MCF 10A (cell line): ENCODE measurements at places on chromosomes 16 and 17. TPM values are rescaled to one million over a fixed set of nuclear protein-coding genes. Genes with fewer than 3 reads are reported as not detected.

UTP4 gene
- total RNA-seq = 77.1 and 97.1 TPM in 2 replicates

BICDL2 gene
- total RNA-seq = 0.23 and 0.39 TPM in 2 replicates

- H3K27me3 ChIP-seq = no peaks in the 10 kb centered on the region
- peaks cover 63% of the 10 kb centered on the region for H3K4me1 ChIP-seq
- DNase-seq = peak; percentile 94
- peak overlapping the region; percentile 59 for H3K27ac ChIP-seq
- H3K36me3 ChIP-seq = peaks cover 32% of the 10 kb centered on the region
Observed at GRCh38 chr17:40018211-40019121, 3.2 kb downstream of the CSF3 start.

CCDC78 gene
- 4.6 and 6.0 TPM in 2 replicates for total RNA-seq

SLC16A11 gene
- total RNA-seq = not detected in 2 replicates

- no peaks in the 10 kb centered on the region for H3K36me3 ChIP-seq
- H3K27ac ChIP-seq = no peak overlapping the region
- DNase-seq = no peak
- H3K4me1 ChIP-seq = no peaks in the 10 kb centered on the region
Observed at GRCh38 chr17:47990962-47991731, 20.2 kb downstream of the CDK5RAP3 start.

GSPT1 gene
- total RNA-seq = 163 and 199 TPM in 2 replicates
